Left lung (tissue), 14 donors: ENCODE measurements at places on chromosomes 12 and 14.

DNA sequence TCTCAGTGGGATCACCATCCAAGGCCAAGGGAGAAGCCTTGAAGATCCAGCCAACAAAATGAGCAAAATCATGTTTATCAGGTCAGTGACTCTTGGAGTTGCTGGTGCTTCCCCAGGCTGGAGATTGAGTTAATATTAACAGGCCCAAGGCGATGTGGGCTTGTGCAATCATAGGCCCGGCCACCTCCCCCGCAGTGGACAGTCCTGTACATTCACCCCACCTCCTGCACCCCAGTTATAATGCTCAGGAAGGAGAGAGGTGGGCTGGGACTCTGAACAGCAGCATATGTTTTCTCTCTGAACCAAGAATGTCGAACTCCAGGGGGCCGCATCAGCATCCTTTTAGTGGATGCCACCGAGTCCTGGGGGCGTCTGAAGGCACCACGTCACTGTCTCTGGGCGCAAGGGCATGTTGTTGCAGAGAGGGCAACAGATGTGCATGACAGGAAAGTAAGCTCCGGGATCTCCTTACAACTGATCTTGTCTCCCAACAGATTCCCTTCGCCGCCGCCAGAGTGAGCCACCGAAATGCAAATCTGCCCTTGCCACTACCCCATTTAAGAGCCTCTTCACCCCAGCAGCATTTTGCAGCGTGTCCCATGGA is 32.2 kb upstream of the SERPINA6 start:
- no peak for DNase-seq

DNA sequence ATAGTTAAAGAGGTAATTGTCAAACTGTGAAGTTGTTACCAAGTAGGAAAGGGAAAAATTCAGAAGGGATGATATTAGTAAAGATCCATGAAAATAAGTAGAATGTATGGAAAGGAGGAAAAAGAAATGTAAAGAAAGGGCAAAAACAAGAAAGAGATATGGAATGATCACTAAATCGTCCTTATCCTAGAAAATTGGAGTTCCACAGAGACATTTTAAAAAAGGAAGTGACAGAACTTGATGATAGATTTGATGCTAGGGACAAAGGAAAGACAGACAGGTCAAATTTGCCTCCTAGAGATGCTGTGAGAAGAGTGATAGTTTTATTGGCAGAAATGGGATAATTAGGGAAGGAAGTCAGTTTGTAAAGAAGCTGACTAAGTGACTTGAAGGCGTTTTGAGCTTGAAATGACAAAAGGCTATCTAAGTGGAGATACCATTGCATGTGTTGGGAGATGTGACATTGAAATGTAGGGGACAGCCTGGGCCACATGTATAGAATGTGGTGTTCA is 20.6 kb downstream of the TTC8 start:
- DNase-seq: no peak

- DNase-seq: no peak
Measured at GRCh38 chr12:32402946-32403345, 3.6 kb downstream of the FGD4 start.

DNA sequence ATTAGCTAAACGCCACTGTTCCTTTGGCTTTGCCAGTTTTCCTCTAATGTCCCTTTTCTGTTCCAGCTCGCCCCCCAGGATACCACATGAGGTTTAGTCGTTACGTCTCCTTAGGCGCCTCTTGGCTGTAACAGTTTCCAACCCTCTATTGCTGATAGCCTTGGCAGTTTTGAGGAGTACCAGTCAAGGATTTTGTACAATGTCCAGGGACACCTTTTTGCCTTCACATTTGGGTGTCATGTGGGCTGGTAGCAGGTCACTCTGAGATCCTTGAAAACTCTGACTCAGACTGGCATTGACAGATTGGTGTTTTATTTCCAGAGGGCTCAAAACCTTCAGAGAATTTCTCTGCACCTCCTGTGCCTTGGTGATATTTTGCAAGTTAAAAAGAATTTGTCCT is 14.1 kb downstream of the SH2B3 start:
- DNase-seq: no peak

DNA sequence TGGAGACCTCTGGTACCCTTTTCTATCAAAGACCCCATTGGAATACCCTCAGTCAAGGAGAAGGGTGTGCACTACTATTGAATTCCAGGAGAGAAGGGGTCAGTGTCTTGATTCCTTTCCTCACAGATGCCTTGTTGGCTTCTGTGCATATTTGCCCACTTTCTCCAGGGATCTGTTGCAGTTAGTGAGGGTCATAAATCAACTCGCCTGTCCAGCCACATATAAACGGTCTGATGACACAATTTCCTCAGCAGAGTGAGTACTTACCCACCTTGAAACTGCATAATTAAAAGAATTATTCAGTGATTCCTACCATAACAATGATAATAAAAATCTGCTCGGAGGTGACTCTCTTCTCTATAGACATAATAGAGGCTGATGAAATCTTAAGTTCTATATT is 13.9 kb upstream of the DCD start:
- DNase-seq: no peak

DNA sequence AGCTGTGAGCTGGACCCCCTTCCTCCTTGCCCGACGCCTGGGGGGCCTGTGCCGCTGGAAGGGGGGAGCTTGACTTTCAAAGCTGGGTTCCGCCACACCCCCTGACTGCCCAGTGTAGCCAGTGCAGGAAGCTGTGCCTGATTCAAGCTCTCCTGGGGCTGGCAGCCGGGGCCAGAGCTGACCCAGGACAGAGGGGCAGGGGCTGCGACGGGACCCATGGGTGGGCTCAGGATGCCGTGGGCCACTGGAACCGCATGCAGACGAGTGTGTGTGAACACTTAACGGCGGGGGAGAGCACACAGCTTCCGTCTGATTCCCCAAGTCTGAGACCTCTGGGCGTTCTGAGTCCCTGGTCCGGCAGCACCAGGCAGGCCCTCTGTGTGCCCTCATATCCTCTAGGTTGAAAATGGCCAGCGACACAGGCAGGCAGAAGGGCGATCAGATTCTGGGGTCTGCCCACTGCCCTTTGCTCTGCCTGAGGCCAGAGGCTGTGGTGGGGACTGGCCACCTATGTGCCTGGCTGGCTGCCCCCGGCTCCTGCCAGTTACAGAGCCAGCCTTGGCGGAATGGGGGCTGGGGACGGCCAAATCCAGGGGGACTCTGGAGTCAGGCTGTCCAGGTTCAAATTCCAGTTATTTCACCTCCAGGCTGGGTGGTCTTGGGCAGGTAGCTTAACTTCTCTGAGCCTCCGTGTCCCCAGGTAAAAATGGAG is 54.0 kb downstream of the CYP46A1 start:
- DNase-seq: peak; percentile 47

- no peak for DNase-seq
Measured at GRCh38 chr12:21478756-21479455, 22.5 kb downstream of the RECQL start.

- no peak for DNase-seq
Measured at GRCh38 chr14:61418746-61419145, 97.4 kb downstream of the PRKCH start.

GRCh38 chr14:80987235-80988032 is 32.0 kb downstream of the TSHR start:
- peak; percentile 41 for DNase-seq

GRCh38 chr14:95667249-95667693 is 19.0 kb upstream of the TCL1B start:
- no peak for DNase-seq

DNA sequence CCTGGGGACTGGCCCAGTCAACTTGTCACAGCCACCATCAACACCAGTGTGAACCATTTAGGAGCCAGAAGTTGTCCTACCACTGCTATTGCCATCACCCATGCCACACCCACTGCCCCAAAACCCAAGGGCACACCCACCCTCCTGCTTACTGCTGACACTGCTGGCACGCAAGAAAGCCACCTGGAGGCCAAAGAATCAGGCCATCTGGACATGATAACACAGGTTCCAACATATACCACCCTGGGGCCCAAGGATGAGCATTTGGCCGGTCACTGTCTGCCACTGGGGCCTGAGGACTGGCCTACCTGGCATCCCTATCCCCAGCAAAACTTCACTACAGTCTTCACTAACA is 181.6 kb downstream of the MYRFL start:
- no peak for DNase-seq

GRCh38 chr14:70148351-70148750 is 40.4 kb downstream of the SLC8A3 start:
- DNase-seq: no peak

- no peak for DNase-seq
Measured at GRCh38 chr12:124774462-124775167, 89.0 kb downstream of the SCARB1 start.

DNA sequence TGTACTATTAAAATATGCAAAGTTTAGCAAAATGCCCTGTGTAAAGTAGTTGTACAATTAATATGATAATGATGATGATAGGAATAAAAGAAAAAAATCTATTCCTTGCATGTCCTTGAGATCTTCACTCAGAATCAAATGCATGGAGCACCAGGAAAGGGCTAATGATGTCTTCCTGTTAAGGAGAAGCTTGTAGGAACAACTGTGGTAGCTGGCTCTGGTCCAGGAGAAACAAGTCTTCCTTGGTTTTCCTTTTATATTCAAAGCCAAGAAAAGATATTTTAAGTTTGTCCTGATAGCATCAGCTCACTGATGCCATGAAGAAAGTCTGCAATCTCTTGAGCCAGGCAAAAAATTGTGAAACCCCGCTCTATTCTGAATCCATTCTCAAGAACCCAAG is 138.9 kb downstream of the PIK3C2G start:
- no peak for DNase-seq

GRCh38 chr12:56916996-56917333 is 17.2 kb downstream of the SDR9C7 start:
- no peak for DNase-seq

GRCh38 chr12:9707356-9707755 is 25.5 kb downstream of the CLECL1 start:
- DNase-seq: no peak

GRCh38 chr12:114762490-114763110 is 78.6 kb upstream of the TBX3 start:
- peak; percentile 90 for DNase-seq
